Activated CD4-positive, alpha-beta memory T cell treated with anti-CD3 and anti-CD28 coated beads for 36 hours (primary cell): ENCODE measurements at places on chromosomes 5 and 9.

DNA sequence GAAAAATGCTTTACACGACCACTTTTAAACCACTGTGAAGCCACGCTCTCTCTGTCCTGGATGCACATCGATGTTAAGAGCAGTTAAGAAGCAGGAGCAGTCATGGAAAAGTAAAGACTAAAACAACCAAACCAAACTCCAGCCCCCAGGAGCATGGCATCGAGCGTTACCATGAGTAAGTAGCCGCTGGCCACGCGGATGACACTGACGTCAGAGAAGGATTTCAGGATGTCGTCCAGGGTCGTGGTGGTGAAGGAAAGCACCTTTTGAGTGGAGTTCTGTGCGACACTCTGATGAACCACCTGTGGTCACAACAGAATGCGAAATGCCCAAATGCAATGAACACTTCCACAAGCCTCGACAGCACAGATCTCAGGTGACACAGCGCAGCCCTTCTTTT lies 38.9 kb downstream of the PTCH1 start:
- DNase-seq, result no peak

- DNase-seq, result no peak
Measured at GRCh38 chr5:36108758-36109460, 42.2 kb upstream of the UGT3A2 start.

DNA sequence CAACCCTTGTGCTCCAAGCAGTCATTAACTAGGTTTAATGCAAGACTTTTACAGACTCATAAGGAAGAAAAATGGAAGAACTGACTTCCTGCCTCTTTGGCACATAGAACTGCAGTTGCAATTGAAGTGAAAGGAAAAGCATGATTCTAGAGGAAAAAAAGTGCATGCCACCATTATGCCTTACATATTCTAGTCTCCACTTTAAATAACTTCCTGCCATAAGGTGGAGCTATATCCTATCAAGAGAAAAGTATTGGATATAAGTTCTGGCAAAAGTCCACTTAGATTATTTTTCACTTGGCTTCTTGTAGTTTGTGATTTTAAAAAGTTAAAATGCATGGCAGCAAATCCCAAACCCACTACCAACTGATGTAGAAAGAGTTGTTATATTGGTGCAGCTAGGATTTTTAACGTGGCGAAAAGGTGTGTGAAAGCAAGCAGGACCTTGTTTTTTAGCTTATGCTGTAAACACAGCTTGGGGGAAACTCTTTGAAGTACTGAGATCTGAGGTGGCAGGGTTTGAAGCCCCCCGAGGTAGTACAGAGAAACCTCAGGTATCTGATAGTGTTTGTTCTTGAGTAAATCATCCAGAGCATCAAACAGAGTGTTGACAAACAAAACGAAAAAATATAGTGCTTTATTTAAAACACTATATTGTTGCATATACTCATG lies 117.9 kb downstream of the ANXA1 start:
- DNase-seq, result no peak

- DNase-seq, result peak; percentile 47
Measured at GRCh38 chr9:86485359-86485758, 131.1 kb upstream of the TUT7 start.

GRCh38 chr5:35430381-35431162 lies 187.1 kb upstream of the SPEF2 start:
- DNase-seq, result no peak

DNA sequence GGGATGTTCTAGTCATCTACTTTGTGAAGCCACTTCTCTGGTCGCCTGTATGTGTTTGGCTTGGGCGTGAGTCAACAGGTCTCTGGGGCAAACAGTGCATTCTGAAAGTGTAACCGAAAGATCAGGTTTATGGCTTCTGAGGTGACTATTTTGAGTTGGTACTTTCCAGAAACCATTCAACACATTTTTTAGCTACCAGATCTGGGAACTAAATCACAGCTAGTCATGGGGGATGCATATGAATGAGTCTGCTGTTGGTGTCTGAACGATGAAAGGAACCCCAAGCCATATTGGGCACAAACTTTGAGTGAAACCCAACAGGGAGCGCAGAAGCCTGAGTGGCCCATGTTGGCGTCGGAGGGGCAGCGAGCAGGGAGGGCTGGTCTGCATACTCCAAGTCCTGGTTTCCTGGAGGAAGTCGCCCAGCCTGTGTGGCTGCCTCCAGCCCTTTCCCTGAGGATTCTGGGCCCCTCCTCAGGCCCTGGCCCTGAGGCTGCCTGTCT lies 35.3 kb downstream of the UBE2QL1 start:
- peak; percentile 43 for DNase-seq

DNA sequence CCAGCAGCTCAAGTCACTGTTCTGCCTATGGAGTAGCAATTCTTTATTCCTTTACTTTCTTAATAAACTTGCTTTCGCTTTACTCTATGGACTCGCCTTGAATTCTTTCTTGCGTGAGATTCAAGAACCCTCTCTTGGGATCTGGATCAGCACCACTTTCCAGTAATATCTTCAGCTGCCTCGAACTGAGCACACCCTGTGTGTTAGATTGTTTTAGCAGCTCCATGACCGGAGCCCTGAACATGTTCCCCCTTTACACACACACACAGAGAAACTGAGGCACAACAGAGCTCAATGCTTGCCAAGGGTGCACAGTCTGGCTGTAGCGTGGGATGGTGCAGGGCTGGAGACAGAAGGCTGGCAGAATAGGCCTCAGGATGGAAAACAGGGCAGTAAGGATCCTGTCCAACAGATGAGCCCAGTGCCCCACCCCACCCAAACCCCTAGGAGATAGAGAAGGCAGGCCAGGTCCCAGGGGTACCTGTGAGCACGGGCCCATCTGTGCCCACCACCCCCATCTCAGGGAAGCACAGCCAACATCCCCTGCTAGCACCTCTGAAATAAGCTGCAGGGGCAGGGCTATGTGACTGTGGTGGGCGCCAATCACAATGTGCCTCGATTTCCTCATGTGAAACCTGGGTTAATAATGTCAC lies 27.9 kb downstream of the BICD2 start:
- no peak for DNase-seq

GRCh38 chr5:131521252-131521651 lies 113.8 kb downstream of the RAPGEF6 start:
- DNase-seq, result no peak

GRCh38 chr5:16554110-16554509 lies 62.7 kb downstream of the RETREG1 start:
- DNase-seq, result no peak

DNA sequence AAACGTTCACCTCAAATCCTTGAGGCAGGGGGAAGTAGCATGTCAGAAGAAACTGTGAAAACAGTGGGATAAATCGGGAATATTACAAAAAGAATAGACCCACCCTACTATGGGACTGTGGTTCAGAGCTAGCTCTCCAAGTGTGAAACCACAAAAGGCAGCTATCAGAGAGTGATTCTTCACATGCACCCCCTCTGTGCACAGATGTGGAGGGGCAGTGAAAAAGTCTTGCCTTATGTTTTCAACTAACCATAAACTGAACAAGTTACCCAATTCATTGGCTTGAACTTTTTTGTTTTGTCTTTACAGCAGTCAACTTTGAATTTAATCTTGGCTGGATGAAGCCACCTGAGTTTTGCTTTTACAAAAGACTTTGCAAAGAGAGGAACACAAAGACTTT lies 98.8 kb upstream of the NR4A3 start:
- no peak for DNase-seq

DNA sequence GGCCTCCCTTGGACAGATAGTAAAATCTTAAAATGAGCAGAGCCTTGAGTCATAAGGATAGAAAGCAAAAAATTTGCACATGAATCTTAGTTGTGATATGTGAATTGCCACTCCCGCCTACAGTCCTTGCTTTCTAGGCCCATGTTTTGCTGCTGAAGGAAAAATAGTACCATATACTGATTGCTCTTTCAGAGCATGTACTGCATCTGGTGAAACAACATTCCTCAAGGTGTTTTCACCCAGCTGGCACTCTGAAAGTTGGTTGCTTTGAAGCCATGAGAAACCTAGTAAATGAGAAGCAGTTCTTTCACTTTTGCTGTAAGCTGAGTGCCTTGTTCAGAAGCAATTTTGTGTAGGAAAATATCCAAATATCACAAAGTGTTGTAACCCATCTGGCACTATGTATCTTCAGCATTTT lies 10.3 kb downstream of the CDC37L1 start:
- DNase-seq, result peak; percentile 43

GRCh38 chr5:112174959-112175594 lies 244.0 kb downstream of the EPB41L4A start:
- DNase-seq, result peak; percentile 33

- DNase-seq, result no peak
Measured at GRCh38 chr9:69190086-69190862, 16.2 kb downstream of the TJP2 start.

DNA sequence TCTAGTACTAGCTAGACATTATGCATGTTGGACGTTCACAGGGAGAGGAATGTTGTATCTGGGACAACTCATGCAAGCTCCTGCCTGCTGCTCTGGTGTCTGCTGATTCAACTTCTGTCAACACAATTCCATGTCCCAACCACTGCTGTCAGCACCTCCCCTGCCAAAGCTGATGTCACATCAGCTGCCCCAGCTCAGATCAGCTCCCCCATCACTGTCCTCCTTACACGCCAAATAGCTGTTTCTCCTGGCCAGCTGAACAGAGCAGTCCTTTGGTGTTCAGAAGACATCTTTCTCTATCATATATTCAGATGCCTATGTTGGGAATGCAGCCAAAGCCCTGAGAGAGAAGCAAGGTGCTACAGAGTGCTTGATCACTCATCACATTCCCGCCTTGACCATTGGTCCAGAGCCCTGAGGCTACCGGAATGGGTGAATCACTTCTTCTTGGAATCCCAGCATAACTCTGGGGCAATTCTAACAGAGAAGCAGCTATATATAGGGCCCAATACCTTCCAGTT lies 223.3 kb downstream of the SEC61B start:
- no peak for DNase-seq

DNA sequence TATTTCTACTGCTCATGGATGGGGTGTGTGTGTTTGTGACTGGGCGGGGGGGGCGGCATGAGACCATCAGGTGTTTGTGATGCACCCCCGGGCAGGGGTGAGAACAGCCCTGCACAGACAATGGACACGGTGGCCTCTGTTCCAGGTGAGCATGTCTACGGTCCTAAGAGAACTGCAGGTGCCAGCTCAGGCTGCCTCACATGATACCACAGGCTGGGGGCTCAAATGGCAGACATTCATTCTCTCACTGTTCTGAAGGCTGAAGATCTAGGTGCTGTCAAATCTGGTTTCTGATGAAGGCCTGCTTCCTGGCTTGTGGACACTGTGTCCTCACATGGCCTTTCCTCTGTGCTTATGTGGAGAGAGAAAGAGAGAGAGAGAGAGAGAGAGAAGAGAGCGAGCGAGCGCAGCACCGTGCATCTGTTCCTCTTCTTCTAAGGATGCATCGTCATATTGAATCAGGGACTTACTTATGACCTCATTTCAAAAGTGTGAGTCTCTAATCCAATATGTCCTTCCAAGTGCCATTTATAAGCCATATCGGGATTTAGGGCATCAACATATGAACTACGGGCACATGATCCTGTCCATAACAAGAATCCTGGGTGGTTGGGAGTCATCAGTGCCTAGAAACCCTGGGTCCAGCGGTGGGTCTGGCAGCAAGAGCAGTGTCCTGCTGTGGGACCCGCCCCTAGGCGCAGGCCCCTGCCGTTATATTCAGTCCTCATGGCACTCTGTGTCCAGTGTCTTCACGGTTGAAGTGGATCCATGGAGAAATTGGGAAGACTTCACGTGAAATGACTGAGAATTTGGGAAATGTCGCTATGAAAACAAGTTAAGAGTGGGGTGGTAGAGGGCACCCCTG lies 42.5 kb downstream of the NXNL2 start:
- no peak for DNase-seq

GRCh38 chr5:140977003-140977402 lies 10.7 kb downstream of the PCDHAC2 start:
- no peak for DNase-seq

DNA sequence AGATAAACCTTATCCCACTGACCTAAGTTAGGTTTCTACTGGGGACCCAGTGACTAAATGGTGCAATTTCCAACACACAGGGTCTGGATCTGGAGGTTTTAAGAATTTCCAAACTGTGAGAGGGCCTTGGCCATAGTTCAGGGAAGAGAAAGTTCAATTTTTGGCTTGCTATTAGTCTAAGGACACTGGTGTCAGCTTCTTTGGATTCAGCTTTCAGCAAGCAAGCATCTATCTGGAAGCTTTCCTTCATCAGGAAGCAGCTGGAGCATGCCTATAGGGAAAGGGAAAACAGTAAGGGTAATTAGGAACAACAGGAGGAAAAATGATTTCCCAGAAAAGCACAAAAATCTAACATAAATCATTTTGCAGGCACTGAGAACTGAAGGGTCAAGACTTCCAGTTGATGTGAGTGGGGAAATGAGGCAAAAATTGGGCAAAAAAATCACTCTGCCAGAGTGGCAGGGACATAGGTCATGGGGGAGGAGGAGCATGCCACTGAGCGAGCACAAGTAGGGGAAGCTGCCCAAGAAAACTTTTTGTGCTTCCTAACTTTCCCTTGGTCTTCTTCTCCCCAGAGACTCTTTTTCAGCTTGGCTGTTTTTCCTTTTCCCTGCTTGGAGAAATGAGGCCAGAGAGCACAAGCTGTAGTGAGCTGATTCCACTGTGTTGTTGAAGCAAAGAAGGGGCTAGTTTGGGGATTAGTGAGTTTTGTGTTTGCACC lies 299.6 kb downstream of the FGF10 start:
- no peak for DNase-seq

DNA sequence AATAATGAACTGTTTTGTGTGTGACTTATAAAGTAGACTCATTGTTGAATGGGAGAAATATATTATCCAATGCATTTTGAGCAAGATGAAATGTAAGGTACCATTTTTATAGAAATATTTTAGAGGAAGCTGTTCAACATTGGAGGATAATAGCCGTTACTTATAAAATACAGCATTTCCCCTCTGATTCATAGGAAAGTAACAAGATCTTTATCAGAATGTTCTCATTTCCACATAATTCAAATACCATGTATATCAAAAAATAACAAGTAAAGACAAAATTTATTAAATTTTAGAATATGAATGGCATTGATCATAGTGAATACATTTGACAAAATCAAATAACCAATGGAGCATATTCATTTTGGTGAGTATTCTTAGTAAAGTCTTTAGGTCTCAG lies 346.7 kb upstream of the PTGER4 start:
- no peak for DNase-seq

DNA sequence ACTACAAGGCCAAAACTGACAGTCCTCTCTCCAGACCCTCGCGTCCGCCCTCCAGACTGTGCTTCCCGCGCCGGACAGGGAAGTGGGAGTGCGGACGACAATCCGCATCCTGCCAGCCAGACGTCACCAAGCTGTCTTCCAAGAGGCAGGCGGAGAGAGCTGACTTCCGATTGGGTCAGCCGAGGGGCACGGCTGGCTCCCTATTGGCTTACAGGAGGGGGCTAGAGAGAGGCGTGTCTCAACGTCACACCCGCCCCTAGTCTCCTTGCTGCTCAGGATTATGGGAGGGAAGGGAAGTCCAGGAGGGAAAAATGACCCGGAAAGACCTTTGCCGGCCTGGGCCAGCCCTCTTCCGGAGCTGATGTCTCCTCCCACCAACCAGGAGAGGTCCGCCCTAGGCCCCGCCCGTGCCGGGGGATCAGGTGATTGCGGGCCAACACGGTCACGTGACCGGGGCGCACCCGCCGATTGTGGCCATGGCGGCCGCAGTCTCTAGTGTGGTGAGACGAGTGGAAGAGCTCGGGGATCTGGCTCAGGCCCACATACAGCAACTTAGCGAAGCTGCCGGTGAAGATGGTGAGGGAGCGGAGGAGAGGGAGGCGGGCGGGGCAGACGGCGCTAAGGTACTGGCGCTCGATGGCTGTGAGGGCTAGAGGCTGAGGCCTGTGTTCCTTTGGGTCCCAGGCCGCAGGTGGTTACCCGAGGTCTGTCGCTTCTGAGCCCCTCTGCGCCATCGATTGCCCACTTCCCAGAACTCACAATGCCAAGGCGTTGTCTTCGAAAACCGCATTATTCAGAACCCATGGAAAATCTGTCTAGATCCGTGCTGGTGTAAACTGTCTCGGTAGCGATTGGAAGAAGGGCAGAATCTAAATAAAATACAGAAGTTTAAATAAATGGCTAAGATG lies at the start of gene RIMOC1:
RIMOC1 (plus strand) TSS at position 453 of the 908 bp plus-strand sequence; CDS start at position 477, 24 bp downstream.
- peak; percentile 99 for DNase-seq
